Activated CD4-positive, alpha-beta T cell treated with anti-CD3 and anti-CD28 coated beads, Interleukin-2, amount 10 ng/mL, durations not matched to agents 7 days and 5 days (primary cell): ENCODE measurements at places on chromosomes 4 and X.

- no peak for DNase-seq
Observed at GRCh38 chr4:99215521-99215920, 3.5 kb downstream of the ADH6 start.

- DNase-seq: peak; percentile 24
Observed at GRCh38 chr4:47704693-47705325, 133.1 kb downstream of the CORIN start.

DNA sequence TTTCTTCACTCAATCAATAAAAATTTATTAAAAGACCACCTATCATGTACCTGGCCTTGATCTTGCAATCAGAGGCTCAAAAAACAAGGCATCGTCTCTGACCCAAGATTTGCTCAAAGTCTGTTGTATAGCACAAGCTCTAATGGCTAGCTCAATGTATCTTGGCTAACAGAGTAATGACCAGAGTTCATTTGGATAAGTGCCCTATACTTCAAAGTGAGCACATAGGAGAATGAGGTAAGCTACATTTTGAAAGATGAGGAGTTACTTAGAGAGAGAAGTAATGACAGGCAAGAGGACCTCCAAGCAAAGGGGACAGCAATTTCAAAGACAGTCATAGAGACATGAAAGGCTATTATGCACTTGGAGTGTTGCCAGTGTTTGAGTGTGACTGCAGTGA lies 22.9 kb upstream of the GABRQ start:
- no peak for DNase-seq

DNA sequence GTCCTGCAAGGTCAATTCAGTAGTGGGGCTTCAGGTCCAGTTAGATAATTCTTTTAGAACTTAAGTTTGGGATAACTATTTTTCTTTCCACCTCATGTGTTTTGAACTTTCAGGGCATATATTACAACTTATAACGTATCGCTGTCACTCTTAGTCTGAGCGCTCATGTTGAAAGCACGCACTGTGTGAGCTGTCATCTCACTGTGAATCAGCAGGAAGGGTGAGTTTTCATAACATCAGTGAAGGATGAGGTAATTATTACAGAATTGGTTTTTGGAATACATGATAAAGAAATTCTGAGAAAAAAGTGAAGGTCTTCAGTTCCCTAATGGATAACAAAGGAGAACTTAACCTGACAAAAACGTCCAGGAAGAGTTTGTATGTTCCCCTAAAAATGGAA lies 45.1 kb upstream of the SLC4A4 start:
- DNase-seq: no peak
